ENCODE measurements at places on chromosomes 16 and 17. TPM values are rescaled to one million over a fixed set of nuclear protein-coding genes. Genes with fewer than 3 reads are reported as not detected.

Gene CRISPLD2
- 0.28 TPM for polyA plus RNA-seq

Gene KRTAP2-3
- polyA plus RNA-seq = not detected

Gene CCDC200
- not detected for polyA plus RNA-seq

Gene LDHD
- 0.27 TPM for polyA plus RNA-seq

Gene KRT222
- 190 TPM for polyA plus RNA-seq

Gene GP2
- not detected for polyA plus RNA-seq

Gene ABCC3
- 0.45 TPM for polyA plus RNA-seq

Gene BIRC5
- polyA plus RNA-seq = not detected

Gene RDM1
- not detected for polyA plus RNA-seq

Gene CDH8
- 20.0 TPM for polyA plus RNA-seq

Gene KSR1
- 0.17 TPM for polyA plus RNA-seq

Gene C1QTNF1
- polyA plus RNA-seq = not detected

Gene LCAT
- polyA plus RNA-seq = 42.9 TPM

Gene CCL23
- not detected for polyA plus RNA-seq

Gene PDILT
- polyA plus RNA-seq = not detected

Gene KRTAP9-8
- polyA plus RNA-seq = not detected

Gene ACE
- not detected for polyA plus RNA-seq

Gene TBC1D3E
- polyA plus RNA-seq = not detected

Gene PPL
- 1.9 TPM for polyA plus RNA-seq

Gene ANKRD40CL
- not detected for polyA plus RNA-seq

Gene CCL1
- not detected for polyA plus RNA-seq
